Breast epithelium (tissue), 4 donors: ENCODE measurements at places on chromosomes 7 and 10.

- DNase-seq = no peak
These were observed 111.9 kb downstream of the ATXN7L1 start for GRCh38 chr7:105764506-105764905.

GRCh38 chr10:6722616-6723004, 142.5 kb upstream of the PRKCQ start:
- no peak for DNase-seq

GRCh38 chr7:20510573-20510900, 104.9 kb upstream of the ABCB5 start:
- no peak for DNase-seq

DNA sequence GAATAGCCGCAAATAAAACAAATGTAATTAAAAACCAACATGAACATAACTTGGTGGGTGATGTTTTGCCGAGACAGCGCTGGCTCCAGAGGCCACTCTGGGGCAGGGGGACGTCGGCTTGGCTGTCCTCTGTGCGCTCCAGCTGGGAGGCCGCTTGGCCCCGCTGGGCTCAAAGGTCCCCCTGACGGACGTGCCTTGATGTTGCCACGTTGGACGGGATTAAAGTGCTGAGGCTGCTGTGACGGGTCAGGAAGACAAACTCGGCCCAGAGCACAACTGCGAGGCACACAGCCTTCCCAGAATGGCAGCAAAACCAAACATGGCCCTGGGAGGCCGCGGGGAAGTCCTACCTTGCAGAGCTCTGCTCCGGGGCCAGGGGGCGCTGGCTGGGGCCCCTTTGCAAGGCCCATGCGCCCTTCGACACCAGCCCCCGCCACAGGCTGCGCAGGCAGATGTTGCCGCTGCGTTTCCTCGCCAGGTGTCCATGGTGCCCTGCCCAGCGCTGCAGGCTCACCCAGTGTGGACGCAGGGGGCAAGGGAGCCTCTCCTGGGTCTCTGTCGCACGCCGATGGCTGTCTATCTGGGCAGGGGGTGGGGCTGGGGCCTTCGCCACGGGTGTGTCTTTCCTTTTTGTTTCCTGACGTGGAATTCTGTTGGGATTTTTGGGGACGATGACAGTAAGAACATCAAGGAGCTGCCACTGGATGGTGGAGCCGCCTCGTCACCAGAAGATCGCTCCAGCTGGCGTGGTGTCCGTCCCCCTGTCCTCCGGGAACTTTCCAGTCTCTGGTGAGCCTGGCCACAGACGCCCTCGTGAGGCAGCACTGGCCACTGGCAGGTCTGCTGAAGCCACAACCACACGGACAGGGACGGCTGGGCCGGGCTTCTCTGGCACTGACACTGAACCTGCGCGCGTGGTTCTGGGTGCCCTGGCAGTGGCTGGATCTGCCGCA, 99.6 kb upstream of the DIP2C start:
- peak; percentile 77 for DNase-seq

DNA sequence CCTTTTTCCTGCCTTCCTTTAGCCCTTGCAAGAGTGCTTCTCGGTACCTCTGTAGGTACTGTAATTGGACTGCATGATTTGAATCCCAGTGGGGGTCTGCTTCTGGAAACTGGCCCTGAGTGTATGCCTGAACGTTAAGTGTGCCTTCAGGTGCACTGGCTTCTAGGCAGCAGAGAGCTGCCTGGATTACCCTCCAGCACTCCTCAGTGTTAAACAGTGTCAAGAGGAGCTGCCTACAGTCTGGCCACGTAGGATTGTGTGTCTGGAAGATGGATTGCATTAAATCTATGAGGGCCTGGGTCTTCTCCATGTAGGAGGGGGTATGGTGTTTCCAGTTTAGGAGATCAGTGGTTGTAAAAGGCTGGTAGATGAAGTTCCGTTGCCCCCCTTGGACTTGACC, 103.7 kb downstream of the TRIM24 start:
- DNase-seq = no peak

- DNase-seq = no peak
These were observed 47.0 kb upstream of the MYL10 start for GRCh38 chr7:101676062-101676598.
